Panc1 (cell line): ENCODE measurements at places on chromosomes 7 and 10.

DNA sequence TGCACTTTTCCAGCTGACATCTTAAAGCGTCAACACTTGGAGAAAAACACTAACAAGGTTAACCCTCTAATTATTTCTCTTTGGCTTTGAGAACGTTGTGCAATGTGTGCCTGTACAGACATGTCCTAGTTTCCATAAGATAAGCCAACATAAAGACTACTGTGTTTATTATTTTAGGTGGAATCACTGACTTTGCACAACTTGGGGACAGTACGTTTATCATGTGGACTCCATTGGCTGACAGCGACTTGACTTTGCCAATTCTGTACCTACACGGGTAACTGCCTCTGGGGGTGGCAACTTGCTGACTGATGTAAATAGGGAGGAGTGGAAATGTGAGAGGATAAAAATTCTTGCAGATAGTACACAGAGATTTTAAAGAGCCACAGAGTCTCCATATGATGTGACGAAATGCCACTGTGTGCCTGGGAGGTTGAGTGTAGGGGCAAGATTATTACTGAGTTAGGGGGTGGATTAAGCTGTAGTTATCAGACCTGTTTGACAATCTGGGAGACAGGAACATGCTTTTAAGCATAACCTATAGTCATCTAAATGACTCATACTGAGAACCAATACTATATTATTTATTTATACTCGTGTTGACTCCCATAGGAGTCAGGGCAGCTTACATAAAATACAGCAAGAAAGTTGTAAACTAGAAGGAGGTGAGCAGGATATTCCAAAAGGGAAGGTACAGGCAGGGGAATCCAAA is 21.0 kb downstream of the SLC13A4 start:
- DNase-seq = no peak

DNA sequence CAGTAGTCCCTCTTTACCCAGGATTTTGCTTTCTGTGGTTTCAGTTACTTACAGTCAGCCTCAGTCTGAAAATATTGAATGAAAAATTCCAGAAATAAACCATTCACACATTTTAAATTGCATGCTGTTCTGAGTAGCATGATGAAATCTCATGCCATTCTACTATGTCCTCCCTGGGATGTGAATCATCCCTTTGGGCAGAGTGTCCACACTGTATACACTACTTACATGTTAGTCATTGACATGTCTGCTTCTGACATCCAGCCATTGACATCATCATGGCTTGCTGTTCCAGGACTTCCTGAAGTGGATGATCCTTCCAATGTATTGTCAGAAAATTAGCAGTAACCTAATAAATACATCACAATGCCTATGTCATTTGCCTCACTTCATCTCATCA is 34.6 kb upstream of the MALRD1 start:
- DNase-seq = no peak

DNA sequence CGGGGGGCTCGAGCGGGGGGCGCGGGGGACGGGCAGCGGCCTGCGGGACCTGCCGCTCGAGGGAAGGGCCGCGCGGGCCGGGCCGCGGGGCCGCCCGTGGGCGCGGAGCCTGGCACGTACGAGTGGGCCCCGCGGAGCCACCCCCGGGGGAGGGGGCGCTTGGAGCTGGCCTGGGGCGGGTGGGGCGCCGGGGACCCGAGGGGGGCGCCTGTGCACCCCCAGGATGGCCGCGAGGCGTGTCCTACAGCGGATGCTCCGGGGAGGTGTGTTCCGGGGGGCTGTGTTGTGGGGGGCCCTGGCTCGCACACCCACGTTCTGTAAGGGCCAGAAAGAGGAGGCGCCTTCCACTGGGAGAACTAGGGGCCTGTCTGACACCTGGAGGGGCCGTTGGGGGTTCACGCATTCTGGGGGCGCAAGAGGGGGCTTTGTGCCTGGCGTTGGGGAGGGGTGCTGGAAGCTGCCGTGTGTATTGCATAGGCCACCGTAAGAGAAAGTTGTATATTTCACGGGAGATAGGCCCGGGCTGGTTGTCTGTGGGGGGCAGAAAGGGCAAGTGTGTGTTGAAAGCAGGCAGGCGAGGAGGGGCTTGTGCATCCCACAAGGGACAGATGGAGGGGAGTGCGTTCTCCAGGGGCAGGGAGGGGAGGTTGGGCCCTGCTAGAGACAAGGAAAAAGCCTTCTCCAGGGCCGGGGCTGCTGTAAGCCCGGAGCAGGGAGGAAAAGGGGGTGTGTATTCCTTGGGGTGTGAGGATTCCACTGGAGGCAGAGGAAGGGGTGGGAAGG is 663 bp downstream of the VPS37D start:
- DNase-seq = no peak

DNA sequence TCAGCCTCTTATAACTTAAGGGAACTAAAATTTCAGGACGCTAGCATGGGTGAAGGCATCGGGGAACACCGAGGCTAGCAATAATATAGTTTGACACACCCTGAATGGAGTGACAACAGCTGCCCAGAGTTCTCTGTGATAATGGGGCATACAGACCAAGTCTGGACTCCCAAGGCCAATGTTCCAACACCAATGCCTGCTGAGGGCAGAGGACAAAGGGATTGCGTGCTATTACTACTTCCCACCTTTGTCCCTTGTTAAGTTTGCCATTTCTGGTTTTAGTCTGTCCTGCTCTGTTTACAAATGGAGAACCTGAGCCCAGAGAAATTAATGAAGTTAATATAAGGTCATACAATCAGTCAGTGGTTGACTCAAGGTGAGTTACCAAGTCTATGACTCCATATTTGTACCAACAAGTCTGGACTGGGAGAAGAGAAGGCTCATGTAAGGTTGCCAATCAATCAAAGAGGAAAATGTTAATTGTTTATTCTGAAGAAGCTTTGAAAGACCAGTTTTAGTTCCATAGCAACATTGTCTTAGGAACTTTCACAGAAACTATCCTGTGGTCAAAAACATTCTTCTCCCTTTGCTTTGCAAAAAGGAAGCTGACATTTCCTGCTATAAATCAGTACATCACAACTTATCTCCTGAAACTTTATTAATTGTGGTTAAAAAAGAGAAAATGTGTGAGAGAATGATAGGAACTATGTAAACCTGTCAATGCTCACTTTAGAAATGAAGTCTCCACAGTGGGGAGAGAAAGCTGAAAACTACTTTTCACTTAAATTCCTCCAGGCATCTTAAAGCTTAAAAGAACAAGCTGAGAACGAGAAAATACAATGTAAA is 74.5 kb downstream of the CCDC6 start:
- DNase-seq = no peak

- no peak for DNase-seq
These were observed 67.9 kb downstream of the CDK1 start for GRCh38 chr10:60846173-60846572.

GRCh38 chr10:27355918-27356573 is 115.4 kb upstream of the ACBD5 start:
- DNase-seq = no peak

GRCh38 chr10:73648975-73649829 is 6.6 kb downstream of the SYNPO2L start:
- DNase-seq = no peak

DNA sequence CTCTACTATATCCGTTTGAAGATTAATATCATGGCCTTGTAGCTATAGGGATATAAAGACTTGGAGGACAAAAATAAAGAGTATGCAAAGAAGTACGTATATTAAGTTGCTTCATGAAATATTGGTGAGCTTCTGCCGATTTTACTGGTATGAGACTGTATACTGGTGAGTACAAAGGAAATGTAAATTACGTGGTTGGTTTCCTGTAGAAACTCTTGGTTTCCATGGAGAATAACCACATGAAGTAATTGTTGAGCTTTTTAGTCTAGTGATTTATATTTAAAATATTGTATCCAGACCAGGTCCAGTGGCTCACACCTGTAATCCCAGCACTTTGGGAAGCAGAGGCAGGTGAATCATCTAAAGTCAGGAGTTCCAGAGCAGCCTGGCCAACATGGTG is 32.2 kb upstream of the GLI3 start:
- no peak for DNase-seq

DNA sequence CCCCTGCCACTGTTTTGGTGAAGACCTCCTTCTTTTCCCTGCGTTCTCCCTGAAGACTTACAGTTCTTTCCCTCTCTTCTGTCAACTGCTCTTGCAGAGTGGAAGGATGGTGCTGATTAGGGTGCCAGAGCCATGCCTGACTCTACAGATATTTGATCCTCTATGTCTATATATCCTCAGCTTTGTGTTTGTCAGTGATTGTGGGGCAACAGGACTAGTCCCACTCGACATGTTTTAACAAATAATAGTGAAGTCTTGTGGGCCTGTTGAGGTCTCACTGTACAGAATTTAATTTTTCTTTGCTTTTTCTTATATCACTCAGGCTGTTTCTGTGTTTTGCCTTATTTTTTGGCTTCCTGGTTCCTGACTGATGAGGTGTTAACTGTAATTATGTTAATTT is 5.0 kb downstream of the PLEKHA1 start:
- DNase-seq = no peak

DNA sequence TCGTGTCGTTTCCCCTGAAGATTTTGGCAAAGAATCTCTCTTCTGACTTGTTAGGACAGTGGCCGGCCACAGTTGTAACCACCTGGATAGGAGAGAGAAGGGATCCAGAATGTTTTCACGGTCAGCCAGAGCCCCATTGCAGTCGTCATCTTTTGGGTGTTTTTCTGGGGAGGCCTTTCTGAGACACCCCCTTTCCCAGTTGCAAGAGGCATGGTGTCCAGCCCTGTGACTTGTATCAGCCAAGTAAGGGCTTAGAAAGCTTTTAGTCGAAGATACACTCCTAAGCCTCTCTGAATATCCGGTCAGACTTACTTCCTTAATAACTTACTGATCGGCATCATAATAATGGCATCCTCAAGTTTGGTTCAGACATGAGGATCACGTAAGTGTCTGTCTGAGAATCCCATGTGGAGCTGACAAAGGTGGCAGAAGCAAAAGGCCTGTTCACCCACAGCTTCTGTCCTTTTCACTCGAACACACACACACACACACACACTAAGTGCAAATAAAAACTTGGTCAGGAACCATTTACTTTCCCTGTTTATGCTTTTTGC is 435.7 kb upstream of the GALNT17 start:
- DNase-seq = no peak

- DNase-seq = no peak
These were observed 11.9 kb upstream of the PLEKHA1 start for GRCh38 chr10:122362621-122363020.

GRCh38 chr7:101465576-101466196 is 103.0 kb downstream of the COL26A1 start:
- DNase-seq = no peak
